Right renal pelvis (tissue), 4 donors: ENCODE measurements at places on chromosomes 11 and 22. TPM values are rescaled to one million over a fixed set of nuclear protein-coding genes. Genes with fewer than 3 reads are reported as not detected.

GRCh38 chr22:30479981-30480380, 8.2 kb upstream of the SEC14L3 start:
- DNase-seq = no peak

DNA sequence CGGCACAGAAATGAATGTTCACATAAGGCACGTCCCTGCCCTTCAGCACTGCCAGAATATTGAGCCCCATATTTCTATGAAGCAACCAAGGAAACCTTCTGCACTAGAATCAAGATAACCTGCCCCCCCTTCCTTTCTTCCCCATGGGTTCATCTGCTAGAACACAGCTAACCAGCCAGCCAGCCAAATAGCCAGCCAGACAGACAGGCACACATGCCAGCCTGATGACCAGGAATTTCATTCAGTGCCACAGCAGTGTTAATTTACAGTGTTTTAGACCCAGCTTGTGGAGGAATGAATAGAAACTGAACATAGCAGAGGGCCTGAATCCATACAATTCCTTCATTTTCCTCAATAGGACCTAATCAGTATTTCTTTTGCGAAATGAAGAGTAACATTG, 57.0 kb downstream of the TENM4 start:
- DNase-seq = no peak

The CASTOR1 gene
- polyA plus RNA-seq = 9.6 TPM

- no peak for DNase-seq
Observed at GRCh38 chr11:3831378-3832239, 9.2 kb downstream of the RHOG start.

- no peak for DNase-seq
Observed at GRCh38 chr11:62516736-62517371, 29.8 kb downstream of the AHNAK start.

The BDNF gene
- 1.4 TPM for polyA plus RNA-seq

- DNase-seq = no peak
Observed at GRCh38 chr11:63405114-63405513, 35.5 kb downstream of the SLC22A9 start.

- DNase-seq = no peak
Observed at GRCh38 chr22:19059481-19060278, 62.5 kb downstream of the DGCR2 start.

DNA sequence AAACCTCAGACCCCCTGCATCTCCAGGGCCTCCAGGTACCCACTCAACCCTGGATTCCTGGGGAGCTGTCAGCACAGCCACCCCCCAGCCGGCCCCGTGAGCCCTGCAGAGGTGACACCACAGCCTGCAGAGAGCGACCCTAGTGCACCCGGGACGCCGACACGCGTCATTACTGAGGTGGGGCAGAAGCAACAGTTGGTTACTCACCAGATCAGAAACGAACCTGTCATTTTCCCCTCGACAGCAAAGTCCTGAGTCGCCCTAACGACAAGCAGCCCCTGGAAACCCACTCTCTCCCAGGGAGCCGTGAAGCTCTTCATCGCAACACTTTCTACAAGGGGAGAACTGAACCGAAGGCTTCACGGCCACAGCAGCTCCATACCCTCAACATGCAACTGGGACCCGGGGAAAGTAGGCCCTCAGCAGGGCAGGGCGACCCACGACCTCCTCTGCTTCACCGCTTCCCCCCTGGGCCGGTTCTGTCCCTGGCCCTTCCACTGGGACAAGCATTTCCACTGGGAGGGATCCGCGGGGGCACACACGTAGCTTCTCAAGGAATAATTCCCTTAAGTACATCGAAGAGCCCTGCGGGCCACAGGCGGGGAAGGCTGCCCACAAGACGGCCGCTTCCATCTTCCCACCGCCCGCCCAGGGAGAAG, 1.6 kb downstream of the BRD1 start:
- DNase-seq = no peak

DNA sequence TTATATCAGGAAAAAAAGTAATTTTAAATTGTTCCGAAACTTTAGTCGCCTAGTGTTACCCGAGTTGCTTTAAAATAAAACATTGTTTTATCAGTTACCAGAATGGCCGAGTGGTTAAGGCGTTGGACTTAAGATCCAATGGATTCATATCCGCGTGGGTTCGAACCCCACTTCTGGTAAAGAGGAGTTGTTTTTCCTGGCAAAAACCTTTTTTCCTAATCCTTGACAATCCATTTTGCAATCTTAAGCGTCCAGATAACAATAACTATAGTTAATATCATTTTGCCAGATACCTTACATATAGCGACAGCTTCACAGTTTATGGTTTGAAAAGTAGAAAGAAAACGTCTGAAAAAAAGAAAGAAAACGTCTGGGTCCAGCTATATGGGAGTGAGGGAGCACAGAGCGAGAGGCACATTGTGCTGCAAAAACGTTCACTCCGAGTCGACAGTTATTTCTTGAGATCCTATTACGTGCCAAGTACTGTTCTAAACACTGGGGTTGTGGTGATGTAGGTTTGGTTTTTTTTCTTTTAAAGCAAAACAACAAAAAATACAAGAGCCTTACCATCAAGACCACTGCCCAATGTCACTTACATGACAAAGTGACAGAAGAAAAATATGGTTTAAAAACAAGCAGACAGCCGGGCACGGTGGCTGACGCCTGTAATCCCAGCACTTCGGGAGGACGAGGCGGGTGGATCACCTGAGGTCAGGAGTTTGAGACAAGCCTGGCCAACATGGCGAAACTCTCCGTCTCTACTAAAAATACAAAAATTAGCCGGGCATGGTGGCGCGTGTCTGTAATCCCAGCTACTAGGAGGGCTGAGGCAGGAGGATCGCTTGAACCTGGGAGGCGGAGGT, 40.6 kb downstream of the OR4D9 start:
- no peak for DNase-seq

- no peak for DNase-seq
Observed at GRCh38 chr11:31340903-31341572, 28.5 kb downstream of the DCDC1 start.

GRCh38 chr22:33404723-33405122, 346.5 kb upstream of the SYN3 start:
- DNase-seq = no peak

GRCh38 chr11:13668957-13669521, 571 bp downstream of the FAR1 start:
- DNase-seq = peak; percentile 34
